ENCODE measurements at places on chromosomes 3 and 15.

DNA sequence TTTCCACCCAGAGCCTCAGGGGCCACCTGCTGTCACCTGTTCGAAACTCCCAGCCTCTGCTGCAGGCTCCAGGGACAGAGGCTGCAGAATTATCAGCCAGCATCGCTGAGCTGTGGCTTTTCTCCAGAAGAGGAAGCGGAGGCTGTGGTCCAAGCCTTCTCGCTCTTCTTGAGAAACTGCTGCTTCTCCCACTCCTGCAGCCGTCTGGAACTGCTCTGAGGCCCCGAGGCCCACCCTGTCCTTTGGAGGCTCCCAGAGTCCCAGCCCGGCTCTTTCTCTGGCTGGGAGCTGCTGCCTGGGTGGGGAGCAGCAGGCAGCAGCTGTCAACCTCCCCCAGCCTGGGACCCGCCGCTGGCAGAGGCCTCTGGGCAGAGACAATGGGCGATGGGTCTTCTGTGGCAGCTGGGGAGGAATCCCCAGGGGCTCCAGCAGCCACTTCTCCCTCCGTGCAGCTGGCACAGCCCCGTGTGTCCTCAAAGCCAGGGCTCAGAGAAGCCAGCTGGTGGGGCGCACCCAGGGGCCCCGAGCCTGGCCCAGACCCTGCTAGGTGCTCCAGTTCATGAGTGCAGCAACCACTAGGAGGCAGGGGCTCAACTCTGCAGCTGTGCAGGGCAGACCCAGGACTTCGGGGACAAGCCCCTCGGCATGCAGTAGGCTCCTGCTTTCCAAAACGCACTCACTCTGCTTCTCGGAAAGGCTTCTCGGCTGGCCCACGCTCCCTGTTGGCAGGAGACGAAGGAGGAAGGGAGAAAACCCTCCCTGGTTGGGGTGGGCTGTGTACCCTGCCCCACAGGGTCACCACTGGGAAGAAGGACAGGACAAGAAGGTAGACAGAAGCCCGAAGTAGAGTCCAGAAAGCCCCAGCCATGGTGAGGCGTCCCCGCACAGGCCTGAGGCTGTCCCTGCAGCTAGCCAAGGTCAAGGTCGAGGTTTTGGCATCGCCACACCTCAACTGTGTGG is 49.9 kb upstream of the FURIN start:
- no peak for DNase-seq

GRCh38 chr3:73351423-73352071 is 273.2 kb downstream of the PDZRN3 start:
- DNase-seq, result no peak

DNA sequence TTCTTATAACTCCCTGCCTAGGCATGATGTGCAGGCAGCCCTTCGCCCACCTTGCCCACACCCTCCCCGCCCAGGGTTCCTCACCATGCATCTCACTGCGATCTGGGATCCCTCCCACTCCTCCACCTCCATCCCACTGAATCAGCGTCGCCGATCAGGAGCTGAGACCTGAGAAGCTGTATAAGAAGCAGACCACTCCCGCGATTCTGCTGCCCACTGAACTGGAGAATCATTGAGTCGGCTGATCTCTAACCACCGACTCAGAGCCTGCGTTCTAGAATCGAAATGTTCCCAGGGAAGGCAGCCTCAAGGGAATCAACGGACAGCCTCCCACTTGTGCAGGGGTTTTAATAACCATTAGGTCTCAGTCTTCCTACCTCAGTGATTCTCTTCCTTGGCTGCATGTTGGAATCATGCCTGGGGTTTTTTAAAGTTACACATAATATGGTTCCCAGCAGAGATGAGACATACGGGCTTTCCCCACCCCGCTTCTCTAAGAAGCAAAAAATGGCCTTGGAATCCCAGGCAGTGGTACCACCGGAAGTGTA is 60.2 kb downstream of the TMEM44 start:
- DNase-seq, result no peak

DNA sequence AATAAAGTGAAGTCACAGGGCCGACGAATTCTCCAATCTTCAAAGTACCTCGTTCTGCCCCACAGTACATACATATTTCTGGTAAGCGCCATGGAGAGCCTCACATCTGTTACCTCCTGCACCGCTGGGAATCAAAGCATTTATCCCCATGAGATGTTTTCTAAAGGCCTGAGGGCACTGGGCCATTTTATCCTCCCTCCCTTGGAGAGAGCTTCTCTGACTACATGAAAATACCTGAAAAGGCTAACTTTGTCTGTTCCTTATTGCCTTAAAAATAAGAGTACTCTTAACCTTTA is 148.1 kb downstream of the RORA start:
- no peak for DNase-seq

- DNase-seq, result no peak
Measured at GRCh38 chr15:28974142-28974541, 88.4 kb downstream of the APBA2 start.

GRCh38 chr3:54985856-54986255 is 58.0 kb upstream of the LRTM1 start:
- DNase-seq, result no peak

DNA sequence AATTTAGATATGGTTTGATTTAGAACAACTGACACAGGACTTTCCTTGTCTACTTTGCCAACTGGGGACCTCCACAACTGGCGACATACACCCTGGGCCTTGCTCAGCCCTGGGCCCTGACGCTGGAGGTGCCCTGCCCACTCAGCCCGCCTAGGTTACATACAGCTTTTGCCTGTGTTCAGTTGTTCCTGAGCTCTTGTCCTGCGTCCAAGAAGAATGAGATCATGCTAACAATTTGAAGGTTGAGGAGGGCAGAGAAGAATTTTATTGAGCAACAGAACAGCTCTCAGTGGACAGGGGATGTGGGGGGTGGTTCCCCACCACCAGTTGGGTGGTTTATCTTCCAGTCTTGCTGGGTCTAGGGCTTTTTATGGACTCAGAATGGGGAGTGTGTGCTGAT is 67.9 kb downstream of the IQCH start:
- DNase-seq, result no peak

DNA sequence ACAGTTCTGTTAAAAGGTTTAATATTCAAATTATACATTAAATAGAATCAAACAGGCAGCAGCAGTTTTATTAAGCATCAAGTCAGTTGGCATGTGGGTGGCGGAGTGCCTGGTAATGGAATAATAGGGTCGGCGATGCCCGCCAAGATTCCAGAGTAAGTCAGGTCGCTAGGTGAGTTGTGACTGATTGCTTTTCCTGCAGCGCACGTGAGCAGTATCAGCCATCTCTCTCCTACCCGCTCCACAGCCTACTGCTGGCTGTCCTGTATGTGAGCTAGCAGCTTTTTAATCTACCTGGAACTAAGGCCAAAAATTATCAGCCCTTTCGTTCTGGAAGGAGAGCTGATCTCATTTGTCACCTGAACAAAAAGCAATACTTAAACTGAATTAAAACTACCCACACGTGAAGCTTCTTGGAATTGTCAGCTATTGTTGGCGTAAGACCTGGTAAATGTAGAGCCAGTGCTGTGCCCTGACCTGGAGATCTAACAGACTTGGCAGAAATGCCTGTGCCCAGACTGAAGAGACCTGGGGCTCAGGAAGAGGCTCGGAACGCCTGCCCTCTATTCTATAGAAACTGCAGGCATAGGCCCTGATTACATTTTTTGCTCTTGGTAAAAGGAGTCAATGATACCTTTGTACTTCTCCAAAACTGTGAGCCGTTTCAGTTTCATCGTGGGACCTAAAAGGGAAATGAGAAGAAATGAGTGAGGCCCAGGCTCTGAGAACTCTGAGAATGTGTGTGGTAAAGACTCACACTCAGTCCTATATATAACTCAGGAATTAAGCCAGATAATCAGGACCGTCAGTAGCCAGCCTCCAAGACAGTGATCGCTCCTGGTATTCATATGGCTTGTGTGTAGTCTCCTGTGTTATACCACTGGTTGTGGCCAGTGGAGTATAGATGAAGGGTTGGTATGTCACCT is 21.9 kb downstream of the IDH3A start:
- no peak for DNase-seq

DNA sequence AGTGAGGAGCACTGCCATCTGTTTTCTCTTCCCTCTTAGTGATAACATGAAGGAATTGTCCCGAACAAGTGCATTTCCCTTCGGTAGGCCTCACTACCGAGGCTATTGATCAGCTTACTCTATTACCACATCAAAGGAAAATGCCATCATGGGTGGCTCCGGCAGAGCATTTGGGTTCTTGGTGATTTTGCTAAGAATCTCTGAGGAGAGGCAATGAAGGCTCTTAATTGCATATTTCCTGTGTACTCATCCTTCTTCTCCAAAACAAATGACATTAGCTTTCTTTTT is 35.3 kb downstream of the CHRD start:
- no peak for DNase-seq

GRCh38 chr15:69679623-69680228 is 227.1 kb downstream of the RPLP1 start:
- DNase-seq, result no peak

DNA sequence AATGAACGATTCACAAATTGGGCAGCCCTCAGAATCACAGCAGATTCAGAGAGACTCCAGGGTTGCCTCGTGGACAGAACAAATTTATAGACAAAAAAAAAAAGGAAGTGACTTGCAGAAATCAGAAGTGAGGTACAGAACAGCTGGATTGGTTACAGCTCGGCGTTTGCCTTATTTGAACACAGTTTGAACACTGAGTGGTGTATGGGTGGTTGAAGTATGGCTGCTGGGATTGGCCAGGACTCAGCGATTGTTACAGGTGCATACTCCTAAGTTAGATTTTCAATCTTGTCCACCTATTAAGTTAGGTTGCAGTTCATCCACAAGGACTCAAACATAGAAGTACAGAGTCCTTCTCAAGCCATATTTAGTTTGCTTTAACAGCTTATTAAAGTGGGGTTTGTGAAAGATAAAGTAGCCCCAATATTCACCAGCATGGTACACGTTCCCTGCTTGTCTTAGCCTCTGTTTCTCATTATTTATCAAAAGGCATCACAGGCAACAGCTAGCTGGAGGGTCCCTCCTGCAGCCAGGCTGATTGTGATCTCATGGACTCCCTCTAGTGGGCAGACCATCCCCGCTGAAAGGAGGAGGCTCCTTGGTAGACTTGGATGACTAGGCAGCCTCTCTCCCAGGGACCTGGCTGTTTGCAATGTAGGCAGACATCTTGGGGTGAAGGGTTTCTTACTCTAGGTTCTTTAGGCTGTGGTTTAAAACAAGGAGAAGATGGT is 17.6 kb upstream of the ALDH1L1 start:
- DNase-seq, result peak; percentile 3

- no peak for DNase-seq
Measured at GRCh38 chr3:29937185-29937584, 656.3 kb downstream of the RBMS3 start.

- DNase-seq, result no peak
Measured at GRCh38 chr3:181631901-181632300, 79.8 kb upstream of the SOX2 start.

GRCh38 chr3:178538056-178538455 is 1.8 kb downstream of the KCNMB2 start:
- DNase-seq, result no peak

DNA sequence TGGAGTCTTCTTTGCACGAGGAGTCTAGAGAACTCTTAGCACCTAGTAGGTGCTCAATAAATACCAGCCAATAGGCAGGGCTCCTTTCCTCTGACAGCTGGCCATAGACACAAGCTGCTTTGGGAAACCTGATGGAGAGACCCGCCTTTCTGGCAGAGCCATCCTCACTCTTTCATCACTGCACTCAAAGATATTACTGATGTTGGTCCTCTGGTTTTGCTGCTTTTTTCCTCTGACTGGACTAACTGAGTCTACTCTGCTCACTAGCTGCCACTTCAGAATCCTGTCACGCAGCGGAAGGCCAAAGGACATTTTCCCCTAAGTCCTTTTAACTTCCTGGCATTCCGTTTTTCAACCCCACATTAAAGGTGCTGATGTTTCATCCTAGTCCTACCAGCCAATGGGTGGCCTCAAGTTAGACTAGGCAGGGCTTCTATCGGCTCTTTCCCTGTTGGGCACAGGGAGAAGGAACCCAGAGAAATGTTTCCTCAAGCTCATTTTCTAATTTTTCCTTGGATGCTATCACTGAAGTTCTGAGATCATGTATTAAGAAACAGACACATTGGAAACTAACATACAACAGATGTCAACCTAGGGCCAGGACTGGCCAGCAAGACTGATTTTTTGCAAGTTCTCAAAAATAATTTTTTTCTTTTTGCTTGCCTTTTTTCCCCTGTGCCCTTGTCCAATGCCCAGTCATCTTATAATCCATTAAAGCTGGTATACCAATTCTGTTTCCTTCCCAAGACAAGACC is 132.8 kb upstream of the ICE2 start:
- DNase-seq, result no peak

- no peak for DNase-seq
Measured at GRCh38 chr3:61821823-61822251, 260.5 kb downstream of the PTPRG start.

DNA sequence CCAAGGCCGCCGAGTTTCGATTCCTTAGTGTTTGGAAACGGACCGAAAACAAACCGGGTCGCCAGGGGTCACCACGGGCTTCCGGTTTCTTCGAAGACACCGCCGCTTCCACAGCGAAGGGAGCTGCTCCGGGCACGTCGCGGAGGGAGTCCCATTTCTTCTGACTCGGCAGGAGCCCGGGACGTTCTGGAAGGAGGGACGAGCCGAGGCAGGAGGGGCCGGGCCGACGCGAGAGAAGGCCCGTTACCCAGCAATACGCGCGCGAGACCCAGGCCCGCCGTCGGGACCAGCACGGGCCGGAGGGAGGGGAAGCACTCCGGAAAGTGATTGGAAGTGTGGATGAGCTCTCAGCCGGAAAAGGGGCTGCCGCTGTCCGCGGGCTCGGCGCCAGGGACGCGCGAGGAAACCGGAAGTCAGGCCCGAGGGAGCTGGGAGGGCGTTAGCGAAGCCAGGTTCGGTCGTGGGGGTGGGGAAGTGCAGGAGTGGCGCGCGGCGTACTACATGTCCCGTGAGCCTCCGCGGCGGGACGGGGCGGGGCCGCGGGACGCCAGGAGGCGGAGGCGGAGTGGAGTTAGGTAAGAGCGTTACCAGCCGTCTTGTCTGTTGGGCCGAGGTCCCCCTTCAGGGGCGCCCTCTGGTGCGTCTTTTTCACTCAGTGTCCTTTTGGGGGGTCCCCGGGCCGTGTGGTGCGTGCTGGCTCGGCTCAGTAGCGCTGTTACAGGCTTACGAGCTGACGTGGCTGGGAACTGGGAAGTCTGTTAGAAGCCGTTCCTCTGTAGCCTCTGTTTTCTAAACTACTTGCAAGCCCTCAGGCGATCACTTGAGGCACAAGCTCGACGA is at the start of the genes AZI2 and ZCWPW2:
AZI2 (minus strand) TSS at position 196 of the 840 bp plus-strand sequence. CDS start 8,207 bp downstream, outside the sequence.
ZCWPW2 (plus strand) TSS at position 93 of the 840 bp plus-strand sequence. CDS start 64,348 bp downstream, outside the sequence.
- DNase-seq, result peak; percentile 68

GRCh38 chr15:32982001-32982400 is 212.5 kb downstream of the FMN1 start:
- no peak for DNase-seq
